ENCODE measurements at places on chromosomes 6 and 20. TPM values are rescaled to one million over a fixed set of nuclear protein-coding genes. Genes with fewer than 3 reads are reported as not detected.

The ARMC2 gene
- 11.0 TPM for total RNA-seq

The HFE gene
- 2.4 TPM for total RNA-seq

The FABP7 gene
- not detected for total RNA-seq

The PKIB gene
- total RNA-seq: 0.38 TPM

The HLA-DRB1 gene
- total RNA-seq: 27.6 TPM

The GABRR1 gene
- not detected for total RNA-seq

The KCNK16 gene
- not detected for total RNA-seq

The ERMARD gene
- 11.3 TPM for total RNA-seq

The FAM8A1 gene
- total RNA-seq: 15.1 TPM

The KCNQ5 gene
- total RNA-seq: not detected

The DLK2 gene
- 2.9 TPM for total RNA-seq

The WFDC12 gene
- total RNA-seq: not detected

The LY86 gene
- total RNA-seq: 1.9 TPM

The BPIFB1 gene
- not detected for total RNA-seq

The LY6G6F gene
- total RNA-seq: not detected

The PAK5 gene
- total RNA-seq: not detected

The OR2B6 gene
- not detected for total RNA-seq

The RCAN2 gene
- total RNA-seq: 281 TPM

The GGTLC1 gene
- not detected for total RNA-seq

All from cardiac septum (tissue), 1 donor.